DMS53 (cell line): ENCODE measurements at places on chromosomes 6 and 20.
A peak's percentile ranks its signal among the peaks of the same experiment; 100 is the strongest.

- DNase-seq = no peak
Measured at GRCh38 chr6:15885624-15886023, 222.8 kb upstream of the DTNBP1 start.

DNA sequence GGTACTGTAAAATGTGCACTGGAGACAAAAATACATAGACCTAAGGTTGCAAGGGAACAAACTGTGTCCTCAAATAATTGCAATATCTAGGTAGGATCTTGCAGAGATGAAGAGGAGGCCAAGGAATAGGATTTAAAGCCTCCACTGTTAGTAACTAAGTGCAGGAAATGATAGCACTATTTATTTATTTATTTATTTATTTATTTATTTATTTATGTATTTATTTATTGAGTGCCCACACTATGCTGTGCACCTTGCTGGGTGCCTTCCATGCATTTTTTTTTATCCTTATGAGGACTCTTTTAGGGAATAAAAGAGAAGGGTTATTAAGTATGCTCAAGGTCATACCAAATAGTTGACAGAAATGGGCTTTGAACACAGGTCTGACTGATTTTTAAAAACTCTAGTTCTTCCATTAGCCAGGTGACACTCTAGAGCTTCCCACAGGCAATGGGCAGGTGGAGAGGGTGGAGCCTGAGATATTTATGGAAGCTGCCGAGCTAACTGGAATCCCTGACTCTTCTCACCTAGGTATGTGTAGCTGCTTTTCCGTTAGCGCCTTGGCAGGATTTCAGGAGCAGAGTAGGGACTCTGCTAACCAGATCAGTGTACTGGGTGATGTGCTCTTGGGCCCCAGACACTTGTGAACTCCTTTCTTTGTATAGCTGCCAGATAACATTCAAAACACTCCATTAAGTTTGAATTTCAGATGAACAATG, 12.8 kb upstream of the NUP153 start:
- DNase-seq = peak; percentile 60

DNA sequence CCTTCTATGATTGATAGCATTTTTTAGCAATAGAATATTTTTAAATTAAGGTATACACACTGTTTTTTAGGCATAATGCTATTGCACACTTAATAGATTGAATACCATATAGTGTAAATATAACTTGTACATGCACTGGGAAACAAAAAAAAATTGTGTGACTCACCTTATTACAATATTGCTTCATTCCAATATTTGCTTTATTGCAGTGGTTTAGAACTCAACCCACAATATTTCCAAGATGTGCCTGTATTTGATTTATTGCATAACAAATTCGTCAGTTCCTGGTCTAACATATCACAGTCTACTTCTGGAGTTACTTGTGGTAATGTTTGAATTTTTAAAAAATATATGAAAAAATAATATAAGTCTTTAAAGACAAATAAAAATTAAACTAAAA, 41.9 kb upstream of the DEFB112 start:
- DNase-seq = peak; percentile 58

DNA sequence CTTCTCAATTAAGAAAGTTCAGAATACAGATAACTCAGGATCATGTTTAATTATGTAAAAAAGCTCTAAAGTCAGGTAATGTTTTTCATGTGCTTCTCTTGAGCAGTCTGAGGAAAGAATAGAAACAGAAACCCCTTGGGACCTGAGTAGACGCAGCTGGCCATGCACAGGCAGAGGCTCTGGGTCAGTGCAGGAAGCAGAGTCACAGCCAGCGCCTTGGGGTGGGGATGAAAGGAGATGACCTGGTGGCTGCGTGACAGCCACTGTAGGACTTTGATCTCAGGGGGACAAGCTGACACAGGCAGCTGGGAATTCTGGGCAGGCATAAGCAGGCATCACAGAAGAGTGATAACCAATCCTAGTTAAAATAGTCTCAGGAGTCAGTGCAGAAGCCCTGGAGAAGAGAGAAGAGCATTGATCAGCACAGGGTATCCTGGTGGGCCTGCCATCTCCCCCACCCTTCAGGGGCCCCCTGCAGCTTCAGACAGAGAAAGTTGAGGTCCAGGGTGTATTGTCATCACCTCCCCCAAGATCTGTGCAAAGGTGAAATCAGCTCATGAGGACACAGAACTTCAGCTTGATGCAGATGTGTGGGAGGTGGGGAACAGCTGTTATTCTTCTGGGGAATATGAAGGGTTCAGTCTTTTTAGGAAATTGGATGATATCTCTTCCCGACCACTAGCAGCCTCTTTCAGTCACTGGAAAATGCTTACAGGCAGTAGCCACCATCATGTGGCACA, 6.4 kb downstream of the HLA-DQB1 start:
- DNase-seq = no peak

- DNase-seq = no peak
Measured at GRCh38 chr20:32965581-32966373, 38.5 kb downstream of the SUN5 start.

GRCh38 chr6:170286934-170287265, 4.0 kb downstream of the DLL1 start:
- no peak for DNase-seq

- peak; percentile 75 for DNase-seq
Measured at GRCh38 chr20:47610247-47610944, 108.7 kb downstream of the NCOA3 start.

DNA sequence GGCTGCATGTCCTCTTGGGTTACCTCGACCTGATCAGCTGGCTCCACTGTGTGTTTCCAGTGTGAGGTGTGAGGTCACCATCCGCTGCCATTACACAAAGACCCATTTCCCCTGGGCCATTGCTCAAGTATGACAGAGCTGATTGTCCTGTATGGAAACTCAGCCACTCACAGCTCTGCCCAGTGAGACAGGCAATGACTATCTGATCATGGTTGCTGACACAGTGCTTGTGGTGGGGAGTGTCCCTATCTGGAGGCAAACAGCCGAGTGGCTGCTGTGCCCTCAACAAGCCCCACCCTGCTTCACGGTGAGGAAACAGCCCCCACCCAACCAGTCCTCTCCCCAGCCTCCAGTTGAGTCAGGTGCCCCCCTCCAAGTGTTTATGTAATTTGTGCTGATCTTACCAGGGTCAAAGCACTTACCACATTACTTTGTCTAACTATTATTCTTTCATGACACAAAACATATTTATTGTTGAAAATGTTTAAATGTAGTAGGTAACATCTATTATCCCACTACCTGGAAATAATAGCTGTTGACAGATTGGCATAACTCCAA, 11.7 kb upstream of the MAPK13 start:
- DNase-seq = peak; percentile 10

DNA sequence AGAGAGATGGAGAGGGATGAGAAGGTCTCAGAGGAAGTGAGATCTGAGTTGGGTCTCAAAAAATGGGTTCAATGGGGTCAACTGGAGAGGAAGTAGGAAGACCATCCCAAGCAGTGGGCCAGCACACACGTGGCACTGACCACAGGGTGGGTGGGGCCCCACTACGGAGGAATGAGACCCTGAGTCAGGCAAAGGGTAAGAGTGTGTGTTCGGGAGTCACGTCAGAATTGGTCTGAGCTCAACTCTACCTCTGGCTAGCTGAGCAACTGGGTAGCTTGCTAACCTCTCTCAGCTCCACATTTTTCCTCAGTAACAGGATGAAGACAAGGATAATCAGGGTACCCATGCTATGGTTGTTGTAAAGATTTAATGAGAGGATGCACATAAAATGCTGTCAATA, 79.0 kb downstream of the TRERF1 start:
- no peak for DNase-seq

DNA sequence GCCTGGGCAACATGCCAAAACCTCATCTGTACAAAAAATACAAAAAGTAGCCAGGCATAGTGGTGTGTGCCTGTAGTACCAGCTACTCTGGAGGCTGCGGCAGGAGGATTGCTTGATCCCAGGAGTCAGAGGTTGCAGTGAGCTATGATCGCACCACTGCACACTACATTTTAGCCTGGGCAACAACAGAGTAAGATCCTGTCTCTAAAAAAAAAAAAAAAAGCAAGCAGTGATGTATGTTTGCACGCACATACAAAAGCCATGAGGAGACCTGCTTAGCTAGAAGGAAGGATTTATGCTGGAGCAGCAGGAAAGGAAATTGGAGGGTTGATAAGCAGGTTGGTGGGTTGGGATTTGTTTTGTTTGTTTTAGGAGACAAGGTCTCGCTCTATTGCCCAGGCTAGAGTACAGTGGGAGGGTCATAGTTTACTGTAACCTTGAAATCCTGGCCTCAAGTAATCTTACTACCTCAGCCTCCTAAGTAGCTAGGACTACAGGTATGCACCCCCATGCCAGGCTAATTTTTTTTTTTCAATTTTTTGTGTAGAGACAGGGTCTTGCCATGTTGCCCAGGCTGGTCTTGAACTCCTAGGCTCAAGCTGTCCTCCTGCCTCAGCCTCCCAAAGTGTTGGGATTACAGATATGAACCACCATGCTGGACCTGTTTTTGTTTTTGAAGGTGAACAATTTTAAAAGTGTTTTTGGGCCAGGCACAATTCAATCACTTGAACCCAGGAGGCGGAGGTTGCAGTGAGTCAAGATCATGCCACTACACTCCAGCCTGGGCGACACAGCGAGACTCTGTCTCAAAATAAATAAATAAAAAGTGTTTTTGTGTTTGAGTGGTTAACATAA, 4.0 kb downstream of the ZSWIM3 start:
- DNase-seq = peak; percentile 85

DNA sequence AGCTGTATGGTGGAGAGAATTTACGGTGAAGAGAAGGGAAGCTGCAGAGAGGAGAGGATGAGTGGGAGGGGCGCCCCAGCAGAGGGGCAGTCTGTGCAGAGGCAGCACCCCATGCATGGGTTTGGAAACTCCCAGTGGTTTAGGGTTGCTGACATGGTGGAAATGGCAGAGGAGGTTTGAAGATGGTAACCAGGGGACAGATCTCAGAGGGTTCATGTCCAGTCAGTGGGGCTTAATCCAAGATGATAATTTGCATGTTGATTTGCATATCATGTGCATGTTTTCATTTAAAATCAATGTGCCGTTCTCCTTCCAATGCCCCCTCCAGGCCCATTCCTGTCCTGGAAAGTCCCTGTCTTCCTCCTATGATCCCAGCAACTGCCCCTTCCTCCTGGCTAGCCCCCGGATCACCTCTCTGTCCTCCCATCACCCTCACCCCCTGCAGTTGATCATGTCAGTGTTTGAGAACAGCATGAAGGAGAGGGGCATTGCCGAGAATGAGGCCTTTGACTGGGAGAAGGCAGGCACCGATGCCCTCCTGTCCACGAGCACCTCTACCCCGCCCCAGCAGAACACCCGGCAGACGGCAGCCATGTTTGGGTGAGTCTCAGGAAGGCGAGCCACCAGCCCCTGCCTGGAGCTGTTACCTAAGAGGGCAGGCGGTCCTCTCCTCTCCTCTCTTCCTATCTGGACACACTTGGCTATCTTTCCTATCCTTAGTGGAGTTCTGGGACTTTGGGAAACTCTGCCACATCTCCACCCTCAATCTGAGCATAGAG, 14.3 kb downstream of the TTBK1 start:
- no peak for DNase-seq

DNA sequence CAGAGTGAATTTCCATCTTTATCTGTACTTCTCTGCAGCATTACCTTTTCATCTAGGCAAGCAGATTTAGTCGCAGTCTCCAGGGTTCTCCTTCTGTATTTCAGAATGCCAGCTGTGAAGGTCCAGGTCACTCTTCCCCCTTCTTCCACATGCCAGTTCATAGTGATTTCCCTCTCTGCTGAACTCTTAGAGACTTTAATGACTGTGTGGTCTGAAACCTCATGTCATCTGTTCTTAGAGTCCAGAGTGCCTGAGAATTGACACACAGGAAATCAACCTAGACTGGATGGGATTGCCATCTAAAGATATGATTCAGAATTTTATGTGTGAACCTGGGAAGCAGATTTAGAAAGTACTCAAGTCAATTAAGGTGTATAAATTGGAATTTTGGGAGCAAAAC, 248.1 kb downstream of the TPBG start:
- DNase-seq = no peak

- no peak for DNase-seq
Measured at GRCh38 chr6:129671442-129672340, 38.3 kb downstream of the ARHGAP18 start.

DNA sequence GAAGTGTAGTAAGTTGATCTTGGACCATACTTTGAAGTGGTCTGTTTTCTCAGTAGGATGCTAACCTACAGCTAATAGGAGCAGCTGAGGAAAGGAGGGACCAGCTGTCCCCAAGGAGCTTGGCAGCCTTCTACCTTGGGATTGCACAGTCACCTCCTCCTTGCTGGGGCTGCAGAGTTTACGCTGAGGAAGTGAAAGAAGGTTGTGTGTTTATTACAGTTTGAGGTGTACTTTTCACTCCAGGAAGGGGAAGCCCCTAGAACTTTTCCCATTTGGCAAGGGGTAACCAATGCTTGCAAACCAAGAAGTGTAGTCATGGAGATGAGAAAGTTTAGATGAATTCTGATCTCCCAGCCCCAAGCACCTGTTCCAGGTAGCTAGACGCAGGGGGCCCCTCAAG, 58.8 kb downstream of the BMP6 start:
- DNase-seq = no peak

- no peak for DNase-seq
Measured at GRCh38 chr6:44457596-44457995, 70.1 kb downstream of the CDC5L start.

DNA sequence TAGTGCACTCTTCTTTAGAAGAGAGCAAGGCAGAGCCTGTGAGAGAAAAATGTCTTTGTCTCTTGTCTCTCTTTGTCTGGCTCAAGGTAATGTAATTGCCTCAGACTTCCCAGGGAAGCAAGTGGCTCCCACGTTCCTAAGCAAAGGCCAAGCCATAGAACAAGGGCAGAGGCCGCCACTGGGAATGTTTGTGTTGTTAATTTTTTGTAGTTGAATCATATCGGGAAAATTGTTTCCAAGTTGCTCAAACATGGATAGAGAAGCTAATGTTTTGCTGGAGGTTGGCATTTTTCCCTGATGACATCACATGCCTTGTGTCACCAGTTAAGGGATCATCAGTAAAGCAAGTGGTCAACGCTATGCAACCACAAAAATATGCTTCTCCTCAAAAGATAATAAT, 211.5 kb upstream of the FOXA2 start:
- no peak for DNase-seq

GRCh38 chr6:112485120-112485826, 138.1 kb downstream of the RFPL4B start:
- no peak for DNase-seq

- no peak for DNase-seq
Measured at GRCh38 chr20:50185426-50185825, 5.2 kb upstream of the CEBPB start.

- no peak for DNase-seq
Measured at GRCh38 chr6:159446340-159446739, 246.7 kb downstream of the SOD2 start.

GRCh38 chr6:25346064-25346463, 66.9 kb downstream of the CARMIL1 start:
- peak; percentile 93 for DNase-seq

DNA sequence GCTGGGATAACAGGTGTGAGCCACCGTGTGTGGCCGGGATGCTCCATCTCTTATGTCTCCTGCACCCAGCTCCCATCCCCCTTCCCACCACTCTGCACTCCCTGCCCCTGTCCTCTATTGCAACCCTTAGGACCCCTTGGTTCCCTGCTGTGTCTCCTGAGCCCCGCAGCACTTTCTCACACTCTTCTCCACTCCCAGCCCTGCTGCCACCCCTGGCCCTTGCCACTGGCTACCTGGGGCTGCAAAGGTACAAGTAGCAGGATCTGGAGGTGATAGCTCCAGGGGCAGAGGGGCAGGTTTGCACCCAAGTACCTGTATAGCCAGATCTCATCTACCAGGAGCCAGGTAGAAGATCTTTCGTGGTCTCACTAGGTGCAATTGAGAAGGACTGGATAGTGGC, 6.6 kb upstream of the CPXM1 start:
- no peak for DNase-seq

GRCh38 chr20:45611054-45611453, 18.5 kb upstream of the WFDC10A start:
- DNase-seq = no peak

GRCh38 chr20:63430891-63431290, 41.6 kb downstream of the KCNQ2 start:
- no peak for DNase-seq
